ENCODE measurements at places on chromosomes 6 and 20.

GRCh38 chr20:1890469-1891262, 4.5 kb upstream of the SIRPA start:
- peak; percentile 62 for DNase-seq

GRCh38 chr6:35499372-35499771, 2.5 kb upstream of the TEAD3 start:
- no peak for DNase-seq

DNA sequence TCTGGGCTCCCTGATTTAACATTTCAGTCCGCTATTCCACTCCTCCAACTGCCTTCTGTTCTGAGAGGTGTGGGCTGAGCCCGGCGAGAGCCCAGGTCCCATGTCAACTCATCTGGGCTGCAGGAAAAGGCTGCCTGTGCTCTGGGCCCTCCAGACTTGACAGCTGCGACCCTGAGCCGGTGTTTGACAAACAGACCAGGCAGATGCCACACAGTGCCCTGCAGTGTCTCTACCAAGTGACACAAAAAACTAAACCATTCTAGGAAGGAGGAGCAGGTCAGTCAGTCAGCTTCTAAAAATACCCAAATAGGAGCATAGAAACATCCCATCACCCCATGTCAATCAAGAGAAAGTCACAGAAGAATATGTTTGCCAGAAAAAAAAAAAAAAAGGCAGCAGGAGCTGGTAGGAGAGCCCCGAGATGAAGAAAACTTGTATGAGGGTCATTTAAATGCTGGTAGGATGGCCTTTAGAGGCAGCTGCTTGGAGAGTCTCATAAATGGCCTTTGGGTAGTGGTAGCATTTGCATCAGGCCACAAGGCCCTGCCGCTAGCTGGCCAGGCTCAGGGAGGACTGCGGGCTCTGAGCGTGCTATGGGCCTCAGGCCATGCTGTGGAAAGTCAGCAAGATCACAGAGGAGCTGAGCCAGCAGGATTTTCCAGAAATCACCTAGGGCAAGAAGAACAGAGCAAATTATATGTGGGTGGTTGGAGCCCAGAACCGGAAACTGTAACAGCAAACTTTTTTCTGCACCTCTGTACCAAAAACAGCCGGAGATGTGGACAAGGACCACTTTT, 36.6 kb upstream of the GFOD1 start:
- DNase-seq: no peak

- DNase-seq: no peak
These were observed 105.7 kb downstream of the LCA5 start for GRCh38 chr6:79431537-79431933.

DNA sequence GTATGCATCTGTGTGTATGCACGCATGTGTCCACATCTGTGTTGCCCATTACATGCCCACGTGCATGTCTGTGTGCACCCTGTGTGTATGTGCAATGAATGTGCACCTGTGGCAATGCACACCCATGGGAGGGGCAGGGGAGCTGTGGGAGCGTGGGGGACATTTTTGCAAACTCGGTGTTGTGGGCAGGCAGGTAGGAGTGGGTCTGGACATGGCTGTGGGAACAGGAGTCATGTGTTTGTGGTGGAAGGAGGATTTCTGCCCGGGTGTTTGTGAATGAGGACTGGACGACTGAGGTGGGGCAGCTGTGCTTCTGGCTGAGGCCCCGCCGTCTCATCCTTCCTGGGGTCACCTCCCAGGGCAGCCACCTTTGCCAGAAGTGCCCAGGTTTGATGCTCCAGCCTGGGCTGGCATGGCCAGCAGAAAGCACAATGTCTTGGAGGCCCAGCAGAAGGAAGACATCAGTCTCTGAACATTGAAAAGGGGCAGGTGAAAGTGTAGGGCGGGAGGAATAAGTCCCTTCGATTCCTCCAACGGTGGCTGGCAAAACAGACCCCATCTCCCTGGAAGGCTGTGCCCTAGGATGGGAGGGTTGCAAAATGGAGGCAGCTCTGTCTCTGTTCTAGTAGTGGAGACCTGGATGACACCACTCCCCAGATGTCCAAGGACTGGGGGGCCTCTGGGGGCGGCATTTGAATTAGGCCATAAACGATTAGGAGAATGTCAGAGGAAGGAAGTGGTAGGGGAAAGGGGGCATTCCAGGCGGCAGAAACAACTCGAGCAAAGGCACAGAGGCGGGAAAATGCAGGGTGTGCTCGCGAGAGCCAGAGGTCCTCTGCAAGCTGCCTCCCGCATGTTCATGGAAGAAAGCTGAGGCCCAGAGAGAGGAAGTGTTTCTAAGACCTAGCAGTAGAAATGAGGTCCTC, 19.1 kb upstream of the ARMC12 start:
- no peak for DNase-seq

- no peak for DNase-seq
These were observed 710.0 kb downstream of the QKI start for GRCh38 chr6:164124473-164124872.

DNA sequence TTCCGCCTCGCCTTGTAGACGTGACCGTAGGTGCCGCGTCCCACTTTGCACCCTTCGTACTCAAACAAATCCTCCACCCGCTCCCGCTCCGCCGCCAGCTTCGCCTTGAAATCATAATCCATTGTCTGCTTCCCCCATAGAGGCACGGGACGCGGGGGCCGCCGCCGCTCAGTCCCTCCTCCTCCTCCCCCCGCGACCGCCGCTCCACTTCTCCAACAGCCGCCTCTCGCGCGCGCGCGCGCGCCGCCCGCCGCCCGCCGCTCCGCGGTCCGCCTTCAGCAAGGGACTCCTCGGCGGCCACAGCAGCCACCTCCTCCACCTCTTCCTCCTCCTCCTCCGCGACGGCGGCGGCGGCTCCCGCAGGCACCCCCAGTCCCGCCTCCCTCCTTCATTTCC, 256 bp downstream of the CDK19 start:
- DNase-seq: no peak

DNA sequence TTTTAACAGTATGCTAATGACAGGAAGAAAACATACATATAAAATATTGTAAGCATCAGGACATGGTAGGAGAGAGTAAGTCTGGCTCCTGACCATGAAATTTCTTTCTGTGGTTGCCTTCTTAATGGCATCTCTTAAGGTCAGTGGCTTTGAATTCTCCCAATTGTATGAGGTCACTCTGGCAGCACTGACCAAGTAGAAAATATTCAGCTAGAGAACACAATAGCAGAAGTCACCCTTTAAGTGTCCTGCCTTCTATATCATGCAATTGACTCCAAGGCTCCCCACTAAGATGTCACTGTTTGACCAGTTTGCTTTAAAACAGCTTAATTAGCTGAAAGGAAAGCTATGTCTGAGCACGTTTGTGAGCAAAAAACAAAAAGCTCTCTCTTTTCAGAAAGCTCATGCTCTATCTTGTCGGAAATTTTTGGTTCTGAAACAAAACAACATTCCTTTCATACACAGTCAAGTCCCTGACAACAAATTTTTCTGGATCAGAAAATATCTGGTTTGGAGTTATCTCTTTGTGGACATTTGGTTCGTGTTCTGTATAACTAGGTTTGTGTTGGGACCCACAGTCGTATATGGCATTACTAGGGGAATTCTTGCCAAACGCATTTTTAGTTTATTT, 120.9 kb upstream of the IFNGR1 start:
- DNase-seq: no peak

DNA sequence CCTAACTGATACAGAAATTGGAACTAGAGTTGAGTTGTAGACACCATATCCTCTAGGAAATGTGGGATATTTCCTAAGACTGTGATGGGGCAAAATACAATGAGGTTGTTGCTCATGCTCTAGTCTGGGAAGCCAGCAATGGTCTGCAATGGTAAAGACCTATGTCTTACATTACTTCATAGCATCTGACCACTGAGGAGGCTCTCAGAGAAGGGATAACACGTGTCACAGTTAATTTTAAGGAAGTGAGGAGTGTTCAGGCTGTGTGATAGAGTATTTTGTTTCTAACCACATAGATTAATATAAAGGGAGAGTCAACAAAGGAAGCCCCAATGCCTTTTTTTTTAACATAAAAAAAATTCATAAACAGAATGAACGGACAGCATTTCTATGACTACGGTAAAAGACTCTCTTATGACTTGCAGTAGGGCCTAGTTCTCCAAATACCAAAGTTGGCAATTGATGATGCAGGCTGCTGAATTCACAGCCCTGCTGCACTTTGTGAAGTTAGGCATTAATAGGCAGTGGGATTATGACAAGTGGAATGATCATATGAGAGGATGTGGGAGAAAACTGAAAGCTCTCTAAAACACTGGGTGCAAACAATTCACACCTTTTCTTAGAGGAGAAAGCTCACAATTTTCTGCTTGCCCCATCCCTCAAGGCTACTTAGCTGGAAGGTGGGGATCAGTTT, 13.7 kb downstream of the KCNS1 start:
- DNase-seq: no peak

DNA sequence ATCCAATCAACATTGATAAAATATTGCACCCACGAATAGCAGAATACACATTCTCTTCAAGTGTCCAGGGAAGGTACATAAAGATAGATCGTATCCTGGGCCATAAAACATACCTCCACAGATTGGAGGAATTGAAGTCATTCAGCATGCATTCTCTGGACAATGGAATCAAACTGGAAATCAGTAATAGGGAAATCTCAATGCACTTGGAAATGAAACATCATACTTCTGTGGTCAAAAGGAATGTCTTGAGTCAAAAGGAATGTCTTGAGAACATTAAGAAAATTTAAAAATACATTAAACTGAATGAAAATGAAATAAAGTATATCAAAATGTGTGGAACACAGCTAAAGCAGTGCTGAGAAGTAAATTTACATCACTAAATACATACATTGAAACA, 138.8 kb downstream of the TFAP2A start:
- DNase-seq: no peak

DNA sequence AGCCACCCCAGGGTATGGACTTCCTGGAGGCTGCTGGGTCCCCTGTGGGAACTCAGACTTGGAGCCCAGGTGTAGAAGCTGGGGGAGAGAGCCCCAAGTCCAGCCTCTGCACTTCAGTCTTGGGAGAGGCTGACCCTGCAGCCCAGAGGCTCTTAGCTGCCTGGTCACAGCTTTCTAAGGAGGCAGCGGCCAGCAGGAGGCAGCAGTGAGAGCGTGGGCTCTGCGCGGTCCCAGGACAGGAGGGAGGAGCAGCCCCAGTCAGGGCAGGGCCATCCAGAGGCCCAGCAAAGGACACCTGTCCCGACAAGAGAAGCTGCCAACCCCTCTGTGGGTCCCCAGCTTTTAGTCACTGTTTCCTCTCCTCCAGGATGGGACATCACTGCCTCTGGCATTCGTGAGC, 9.4 kb downstream of the TREML2 start:
- peak; percentile 35 for DNase-seq

- DNase-seq: no peak
These were observed 160.2 kb downstream of the SYCP2 start for GRCh38 chr20:59772931-59773913.

DNA sequence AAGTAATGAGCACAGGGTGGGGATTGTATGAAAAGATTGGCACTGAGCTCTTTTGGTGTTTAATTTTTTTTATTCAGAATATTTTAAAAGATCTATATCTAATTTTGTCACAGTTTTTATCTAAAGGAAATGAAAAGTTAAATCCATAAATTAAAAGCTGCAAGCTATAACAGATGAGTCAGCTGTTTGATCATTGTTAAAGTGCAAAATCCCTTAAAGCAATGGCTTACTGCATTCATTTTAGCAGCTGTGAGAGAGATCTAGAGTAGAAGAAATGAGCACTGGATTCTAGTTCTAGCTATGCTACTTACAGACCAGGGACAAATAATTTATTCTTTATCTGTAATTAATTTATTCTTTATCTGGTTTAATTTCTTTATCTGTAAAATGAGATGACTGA, 245.9 kb downstream of the CD109 start:
- DNase-seq: no peak

GRCh38 chr6:38192487-38192886, 373.0 kb downstream of the ZFAND3 start:
- DNase-seq: no peak

DNA sequence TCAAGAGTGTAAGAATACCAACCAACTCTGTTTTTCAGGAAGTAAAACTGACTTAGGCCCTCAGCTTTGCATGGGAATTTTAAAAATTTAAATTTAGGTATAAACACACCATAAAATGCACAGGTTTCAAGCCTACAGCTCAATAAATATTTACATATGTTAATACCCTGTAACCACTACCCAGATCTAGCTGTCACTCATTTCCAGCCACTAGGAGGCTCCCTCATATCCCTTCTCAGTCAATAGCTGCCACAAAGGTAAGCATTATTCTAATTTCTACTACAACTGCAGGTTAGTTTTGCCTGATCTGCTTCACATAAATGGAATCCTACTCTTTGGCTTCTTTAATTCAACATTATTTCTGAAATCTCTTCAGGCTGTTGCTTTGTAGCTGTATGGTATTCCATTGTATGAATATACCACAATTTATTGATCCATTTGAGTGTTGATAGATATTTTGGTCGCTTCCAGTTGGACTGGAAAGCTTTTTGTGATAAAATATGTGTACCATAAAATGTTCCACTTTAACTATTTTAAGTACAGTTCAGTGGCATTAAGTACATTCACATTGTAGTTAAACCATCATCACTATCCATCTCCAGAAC, 32.5 kb upstream of the MEI4 start:
- no peak for DNase-seq

- DNase-seq: no peak
These were observed 2.2 kb downstream of the BPIFA1 start for GRCh38 chr20:33237989-33238388.

DNA sequence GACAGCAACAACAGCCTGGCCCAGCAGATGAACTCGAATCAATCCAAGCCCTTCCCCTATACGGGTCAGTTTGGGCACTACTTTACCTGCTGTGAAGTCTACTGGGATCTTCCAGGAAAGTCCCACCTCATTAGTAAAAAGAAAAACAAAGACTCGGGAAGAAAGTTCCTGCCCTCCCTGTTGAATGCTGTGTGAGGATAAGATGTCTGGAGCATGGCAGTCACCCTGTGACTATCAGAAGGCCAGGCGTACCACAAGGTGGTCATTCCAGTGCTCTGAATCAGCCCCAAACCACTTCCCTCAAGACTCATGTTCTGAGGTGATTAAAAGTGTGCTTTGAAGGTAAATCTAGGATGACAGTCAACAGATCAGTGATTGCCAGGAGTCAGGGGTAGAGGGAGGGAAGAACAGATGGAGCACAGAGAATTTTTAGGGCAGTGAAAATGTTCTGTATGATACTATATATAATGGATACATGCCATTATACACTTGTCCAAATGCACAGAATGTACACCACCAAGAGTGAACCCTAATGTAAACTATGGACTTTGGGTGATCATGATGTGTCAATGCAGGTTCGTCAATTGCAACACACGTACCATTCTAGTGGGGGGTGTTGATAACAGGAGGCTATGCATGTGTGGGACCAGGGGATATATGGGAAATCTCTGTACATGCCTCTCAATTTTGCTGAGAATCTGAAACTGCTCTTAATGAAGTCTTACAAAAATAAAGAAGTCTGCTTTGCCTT, 14.7 kb downstream of the FKBP1A start:
- no peak for DNase-seq

DNA sequence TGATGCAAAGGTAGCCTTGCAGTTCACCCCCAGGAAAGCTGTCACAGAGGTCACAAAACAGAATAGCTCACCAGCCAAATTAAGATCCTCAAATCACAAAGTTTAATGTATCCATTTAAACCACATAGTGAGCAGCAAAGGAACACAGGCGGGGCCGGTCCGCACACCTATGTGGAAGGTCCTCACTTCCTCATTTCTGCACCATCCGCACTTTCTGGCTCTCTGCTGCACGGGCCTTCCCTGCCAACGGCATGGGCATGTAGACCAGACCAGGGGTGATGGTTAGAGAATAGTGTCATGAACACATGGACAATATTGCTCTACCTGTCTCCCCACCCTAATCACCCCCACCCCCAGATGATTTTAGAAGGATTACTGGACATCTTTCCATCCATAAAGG, 12.1 kb upstream of the TBXT start:
- no peak for DNase-seq

- no peak for DNase-seq
These were observed 4.9 kb downstream of the XPO5 start for GRCh38 chr6:43570876-43571441.

Measured in Ammon's horn (tissue), 1 donor.